ENCODE measurements at places on chromosomes 16 and 17.
A peak's percentile ranks its signal among the peaks of the same experiment; 100 is the strongest.

DNA sequence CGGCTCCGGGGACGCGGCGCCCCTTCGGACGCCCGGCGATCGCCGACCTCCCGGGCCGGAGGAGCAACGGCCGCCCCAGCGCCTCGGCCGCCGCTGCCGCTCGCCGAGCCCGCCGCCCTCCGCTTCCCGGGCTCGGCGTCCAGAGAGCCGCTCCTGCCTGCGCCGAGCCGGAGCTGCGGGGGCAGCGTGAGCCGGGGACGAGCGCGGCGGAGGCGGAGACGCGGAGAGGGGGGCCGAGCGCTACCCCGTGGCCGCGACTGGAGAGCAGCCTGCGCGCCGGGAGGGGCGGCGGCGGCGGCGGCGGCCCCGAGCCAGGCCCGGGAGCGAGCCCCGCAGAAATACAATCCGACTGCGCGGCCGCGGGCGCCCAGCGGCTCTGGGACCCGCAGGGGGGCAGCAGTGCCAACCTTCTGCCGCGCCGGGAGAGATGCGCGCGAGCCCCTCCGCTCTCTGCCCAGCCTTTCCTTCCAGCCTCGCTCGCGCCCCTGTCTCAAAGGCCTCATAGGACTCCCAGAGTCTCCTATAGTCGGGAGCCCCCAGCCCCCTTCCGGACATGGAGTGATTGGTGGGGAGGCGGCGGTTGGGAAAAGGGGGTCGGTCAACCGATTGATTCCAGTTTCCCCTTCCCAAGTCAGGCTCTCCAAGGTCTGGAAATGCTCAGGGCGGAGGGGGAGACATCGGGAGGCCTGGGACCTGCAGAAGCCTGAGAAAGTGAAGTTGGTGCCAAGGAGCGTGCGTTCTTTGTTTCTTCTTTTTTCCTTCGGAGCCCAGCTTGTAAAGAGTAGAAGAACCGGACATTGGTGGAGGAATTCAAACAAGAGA, 1.0 kb upstream of the SDK2 start:
- DNase-seq = peak; percentile 35

DNA sequence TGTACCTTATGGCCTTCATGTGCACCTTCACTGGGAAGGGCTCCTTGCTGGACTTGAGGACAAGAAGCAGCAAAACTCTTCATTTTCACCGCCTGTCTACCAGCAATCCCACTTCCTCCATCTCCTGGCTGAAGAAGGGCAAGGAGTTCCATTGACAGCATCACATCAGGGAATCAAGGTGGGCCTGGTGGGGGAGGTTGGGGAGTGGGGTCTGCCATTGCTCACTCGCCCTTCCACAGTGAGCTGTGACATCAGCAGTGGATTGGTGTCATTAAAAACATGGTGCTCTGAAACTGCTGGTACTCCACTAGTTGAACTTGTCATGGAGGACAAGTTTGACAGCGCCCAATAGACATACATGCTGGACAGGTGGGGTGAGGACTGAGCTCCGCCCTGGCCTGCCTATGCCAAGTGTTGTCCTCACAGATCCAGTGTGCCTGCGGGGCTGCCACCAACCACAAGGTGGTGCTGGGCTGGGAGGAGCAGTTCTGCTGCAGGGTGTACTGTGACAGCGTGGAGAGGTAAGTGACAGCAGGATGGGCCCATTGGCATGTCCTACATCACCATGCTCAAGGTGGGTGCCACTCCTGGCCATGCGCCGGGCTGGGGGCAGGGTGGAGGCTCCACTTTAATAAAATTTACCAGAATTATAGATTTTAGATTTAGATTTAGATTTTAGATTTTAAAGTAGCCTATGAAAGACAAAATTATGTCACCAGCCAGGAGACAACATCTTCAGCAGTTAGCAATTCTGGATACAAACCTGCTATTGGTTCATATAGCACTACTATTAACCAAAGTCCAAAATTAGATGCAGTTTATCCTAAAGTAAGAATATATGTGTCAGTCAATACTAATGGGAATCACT, 1729.1 kb downstream of the TP53TG3F start:
- no peak for DNase-seq

DNA sequence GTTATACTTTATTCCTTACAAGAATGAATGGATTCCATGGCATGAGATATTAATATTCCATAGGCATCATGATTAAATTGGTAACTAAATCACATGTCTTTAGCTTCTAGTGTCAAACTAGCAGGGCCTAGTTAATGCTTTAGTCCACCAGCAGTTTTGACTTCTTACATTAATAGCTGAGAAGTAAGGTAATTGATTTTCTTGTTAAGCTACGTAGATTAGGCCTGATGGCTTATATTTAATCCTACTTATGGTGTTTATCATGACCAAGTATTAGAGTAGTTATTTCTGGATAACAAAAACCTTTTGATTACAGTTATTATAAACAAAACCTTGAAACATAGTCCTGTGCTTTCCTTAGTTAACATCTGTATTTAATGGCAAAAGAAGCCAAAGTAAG, 184.5 kb downstream of the TANC2 start:
- DNase-seq = no peak

DNA sequence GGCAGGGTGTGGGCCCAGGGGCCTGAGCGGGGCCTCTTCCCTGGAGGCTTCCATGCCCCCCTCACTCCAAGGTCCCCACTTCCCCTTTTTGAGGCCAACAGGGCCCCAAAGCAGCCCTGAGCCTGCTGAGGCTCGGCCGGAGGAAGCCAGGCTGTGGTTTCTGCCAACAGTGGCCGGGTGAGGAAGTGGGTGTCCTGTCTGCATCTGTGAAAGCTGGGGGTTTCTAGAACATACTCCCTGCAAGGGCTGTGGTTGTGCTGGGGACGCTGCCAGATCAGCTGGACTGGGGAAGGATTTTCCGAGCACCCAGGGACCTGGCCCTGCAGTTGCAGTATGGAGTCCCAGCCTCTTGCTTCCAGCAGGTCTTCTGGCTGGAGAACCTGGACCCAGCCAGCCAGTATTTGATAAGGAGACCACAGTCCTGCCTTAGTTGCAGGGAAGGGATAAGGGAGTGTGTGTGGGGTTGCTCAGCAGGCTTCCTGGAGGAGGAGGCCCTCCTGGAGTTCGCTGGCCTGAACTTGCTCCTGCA, 15.7 kb downstream of the ADCY7 start:
- peak; percentile 44 for DNase-seq

DNA sequence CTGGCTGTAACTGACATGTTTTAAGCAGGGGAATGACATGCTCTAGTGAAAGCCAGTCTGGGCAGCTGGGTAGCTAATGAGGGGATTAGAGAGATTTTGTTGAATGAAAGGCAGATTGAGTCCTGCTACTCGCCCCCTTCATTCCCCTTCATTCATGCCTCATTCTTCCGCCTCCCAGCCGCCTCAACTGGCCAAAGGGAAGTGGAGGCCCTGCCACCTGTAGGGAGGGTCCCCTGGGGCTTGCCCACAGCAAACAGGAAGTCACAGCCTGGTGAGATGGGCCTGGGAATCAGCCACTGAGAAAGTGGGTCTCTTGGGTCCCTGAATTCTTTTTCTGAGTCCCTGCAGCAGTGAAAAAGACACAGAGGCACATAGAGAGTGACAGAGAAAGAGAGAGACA, 1.1 kb upstream of the CD19 start:
- DNase-seq = no peak

- DNase-seq = peak; percentile 37
Observed at GRCh38 chr16:5058476-5058875, 7.3 kb downstream of the C16orf89 start.

DNA sequence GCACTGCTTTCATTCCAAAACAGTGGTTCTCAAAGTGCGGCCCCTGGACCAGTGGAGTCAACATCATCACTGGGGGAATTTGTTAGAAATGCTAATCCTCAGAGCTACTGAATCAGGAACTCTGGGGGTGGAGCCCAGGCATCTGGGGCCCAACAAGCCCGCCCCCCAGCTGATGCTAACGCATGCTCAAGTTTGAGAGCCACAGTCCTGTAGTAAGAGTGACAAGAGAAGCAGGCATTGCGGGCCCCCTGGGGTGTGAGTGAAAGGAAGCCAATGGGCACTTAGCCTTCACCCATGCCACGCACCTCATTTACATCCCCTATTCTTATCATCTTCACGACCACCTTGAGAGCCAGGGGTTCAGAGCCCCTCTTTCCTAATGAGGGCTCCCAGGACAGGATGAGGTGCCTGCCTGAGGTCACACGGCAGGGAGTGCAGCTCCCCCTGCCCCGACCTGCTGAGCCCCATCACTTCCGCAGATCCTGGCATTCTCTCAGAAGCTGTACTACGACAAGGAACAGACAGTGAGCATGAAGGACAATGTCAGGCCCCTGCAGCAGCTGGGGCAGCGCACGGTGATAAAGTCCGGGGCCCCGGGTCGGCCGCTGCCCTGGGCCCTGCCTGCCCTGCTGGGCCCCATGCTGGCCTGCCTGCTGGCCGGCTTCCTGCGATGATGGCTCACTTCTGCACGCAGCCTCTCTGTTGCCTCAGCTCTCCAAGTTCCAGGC, 9.1 kb downstream of the CA4 start:
- DNase-seq = peak; percentile 37

DNA sequence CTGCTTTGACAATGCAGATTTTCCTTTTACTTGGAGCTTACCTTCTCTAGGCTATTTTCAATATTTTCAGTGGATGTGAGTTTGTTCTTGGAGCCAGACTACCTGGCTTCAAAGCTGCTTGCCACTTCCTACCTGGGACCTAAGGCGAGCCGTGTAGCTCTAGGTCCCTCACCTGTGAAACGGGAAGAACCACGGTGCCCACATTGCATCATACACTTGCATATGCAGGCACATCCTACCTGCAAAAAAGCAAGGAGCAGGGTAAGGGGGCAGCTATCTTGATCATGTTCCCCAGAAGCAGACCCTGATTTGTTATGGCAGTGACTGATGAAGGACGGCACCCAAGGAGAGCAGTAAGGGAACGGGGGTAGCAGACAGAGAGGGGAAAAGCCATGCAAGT, 27.0 kb upstream of the MPRIP start:
- no peak for DNase-seq

DNA sequence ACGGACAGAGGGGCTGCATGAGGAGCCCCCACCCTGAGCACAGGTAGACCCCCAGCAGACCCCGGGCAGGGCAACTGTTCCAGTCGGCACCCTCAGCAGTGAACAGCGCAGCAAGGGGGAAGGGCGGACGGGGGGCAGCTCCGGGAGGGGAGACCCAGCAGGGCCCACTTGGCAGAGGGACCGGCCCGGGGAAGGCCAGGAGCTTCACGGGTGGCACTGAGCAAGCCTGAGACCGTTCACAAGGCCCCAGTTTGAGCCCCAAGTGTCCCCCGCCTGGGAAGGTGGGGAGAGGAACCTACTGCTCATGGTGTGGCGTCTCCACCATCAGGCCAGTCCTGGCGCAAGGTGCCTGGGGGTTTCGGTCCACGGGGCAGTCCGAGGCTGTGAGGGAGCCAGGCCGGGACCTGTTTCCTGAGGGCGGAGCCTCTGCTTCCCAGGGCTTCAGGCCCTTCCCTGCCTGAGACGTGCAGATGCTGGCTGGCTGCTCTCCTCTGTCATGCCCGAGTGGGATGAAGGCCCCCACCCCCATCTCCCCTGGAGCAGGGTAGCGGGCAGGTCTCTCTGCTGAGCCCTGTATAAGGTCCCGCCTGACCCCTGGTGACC, 54.4 kb upstream of the GNG13 start:
- no peak for DNase-seq

GRCh38 chr16:85914423-85914794, 15.4 kb downstream of the IRF8 start:
- no peak for DNase-seq

DNA sequence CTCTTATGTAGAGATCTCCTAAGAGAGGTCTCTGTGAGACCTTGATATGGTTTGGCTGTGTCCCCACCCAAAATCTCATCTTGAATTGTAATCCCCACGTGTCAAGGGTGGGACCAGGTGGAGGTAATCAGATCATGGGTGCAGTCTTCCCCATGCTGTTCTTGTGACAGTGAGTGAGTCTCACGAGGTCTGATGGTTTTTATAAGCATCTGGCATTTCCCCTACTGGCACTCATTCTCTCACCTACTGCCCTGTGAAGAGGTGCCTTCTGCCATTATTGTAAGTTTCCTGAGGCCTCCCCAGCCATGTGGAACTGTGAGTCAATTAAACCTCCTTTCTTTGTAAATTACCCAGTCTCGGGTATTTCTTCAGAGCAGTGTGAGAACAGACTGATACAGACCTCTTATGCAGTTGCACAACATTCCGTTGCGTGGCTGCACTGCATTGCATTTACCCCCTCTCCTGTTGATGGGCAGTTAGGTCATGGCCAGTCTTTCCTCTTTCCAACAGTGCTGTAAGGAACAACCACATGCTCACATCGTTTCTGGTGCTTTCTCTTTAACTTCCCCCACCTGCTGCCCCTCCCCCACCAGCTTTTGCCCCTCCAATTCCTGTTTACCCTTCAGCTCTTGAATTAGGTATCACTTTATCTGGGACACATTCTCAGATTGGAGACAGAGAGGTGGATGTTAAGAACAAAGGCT, 43.6 kb upstream of the MED9 start:
- no peak for DNase-seq

DNA sequence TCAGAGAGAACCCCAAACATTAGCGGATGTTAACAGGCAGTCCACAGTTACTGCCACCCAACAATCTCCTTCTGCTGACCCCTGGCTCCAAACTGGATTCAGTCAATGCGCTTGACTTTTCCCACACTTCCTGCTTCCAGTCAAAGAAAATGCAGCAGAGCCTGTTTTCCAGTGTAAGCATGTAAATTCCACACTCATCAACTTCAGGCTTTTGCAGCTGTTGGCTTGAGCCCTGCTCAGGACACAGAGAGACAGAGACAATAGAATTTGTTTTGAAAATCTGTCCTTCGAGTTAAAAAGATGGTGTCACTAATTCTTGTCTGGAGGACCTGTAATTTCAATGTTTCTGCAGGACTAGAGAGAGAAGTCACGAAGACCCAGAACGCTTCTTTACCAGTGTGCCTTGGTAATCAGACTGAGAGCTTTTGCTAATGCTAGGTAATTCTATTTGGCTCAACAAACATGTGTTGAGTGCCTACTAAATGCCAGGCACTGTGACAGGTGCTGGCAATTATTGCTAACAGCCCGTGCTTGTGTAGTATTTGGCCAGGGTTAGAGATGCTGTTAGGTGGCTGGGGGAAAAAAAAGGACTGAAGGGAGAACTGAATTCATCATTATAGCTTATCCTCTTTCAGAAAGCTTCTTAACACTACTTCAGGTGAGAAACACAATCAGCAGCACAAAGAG, 32.5 kb downstream of the HOXB1 start:
- DNase-seq = no peak

GRCh38 chr16:8673611-8674412, 605 bp upstream of the ABAT start:
- DNase-seq = no peak

GRCh38 chr17:36614081-36614480, 12.7 kb downstream of the MRM1 start:
- no peak for DNase-seq

GRCh38 chr17:30379903-30380381, 1.2 kb downstream of the CPD start:
- no peak for DNase-seq
